ENCODE measurements at places on chromosomes 7 and 10.

- no peak for DNase-seq
Measured at GRCh38 chr7:48832303-48832845, 92.0 kb upstream of the CDC14C start.

- no peak for DNase-seq
Measured at GRCh38 chr7:24932815-24933214, 47.2 kb downstream of the OSBPL3 start.

DNA sequence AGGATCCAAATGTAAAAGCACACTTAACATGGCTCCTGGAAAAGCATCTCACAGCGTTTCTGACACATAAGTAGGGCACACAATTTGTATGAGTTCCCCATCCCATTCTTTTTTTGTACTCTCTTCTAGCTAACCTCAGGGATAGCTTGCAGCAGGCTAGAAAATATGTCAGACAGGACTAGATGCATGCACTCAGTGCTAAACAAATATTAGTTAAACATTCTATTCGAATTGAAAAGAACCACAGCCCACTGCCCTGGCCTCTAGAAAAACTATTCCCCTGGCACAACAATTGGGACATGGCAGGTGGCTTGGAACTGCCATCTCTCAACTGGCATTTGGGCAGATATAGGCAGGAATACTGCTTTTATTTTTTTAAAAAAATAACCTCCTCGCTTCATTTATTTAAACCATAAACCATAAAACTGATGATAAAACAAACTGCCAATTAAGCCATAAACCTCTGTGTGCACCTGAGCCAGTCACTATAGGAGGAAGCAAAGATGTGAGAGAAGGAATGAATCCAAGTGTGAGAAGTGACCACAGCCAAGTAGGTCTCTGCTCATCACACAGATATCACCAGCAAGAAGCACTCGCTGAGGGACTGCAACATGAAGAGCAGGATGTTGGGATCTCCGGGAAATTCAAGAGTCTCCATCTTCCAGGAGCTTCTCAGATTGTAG, 394.1 kb downstream of the NEBL start:
- DNase-seq = no peak

DNA sequence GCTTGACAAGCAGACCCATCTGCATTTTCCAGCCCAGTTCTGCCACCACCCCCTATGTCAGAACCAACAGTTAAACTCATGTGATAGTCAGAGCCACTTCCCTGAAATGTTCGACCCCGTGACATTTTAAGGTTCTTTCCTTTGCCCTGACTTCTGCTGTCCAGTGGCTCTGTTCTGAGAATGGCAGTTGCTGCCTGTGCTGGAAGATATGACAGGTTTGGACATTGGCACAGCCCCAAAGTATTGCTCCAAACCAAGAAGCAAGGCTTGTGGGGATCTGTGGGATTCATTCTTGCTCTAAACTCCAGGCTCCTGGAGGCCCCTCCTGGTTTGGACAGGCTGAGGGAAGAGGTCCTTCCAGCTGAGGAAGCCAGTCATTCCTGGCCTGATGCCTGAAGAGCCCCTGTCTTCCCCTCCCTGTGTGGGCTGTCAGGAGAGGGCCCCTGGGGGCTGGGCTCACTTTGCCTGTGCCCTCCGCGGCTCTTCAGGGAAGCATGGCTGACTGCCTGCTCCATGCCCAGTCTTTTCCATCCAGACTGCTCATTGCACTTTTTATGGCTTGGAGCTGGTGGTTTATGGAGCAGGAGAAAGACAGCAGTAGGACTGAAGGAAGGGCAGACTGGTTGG, 138.0 kb downstream of the CDH23 start:
- DNase-seq = no peak

DNA sequence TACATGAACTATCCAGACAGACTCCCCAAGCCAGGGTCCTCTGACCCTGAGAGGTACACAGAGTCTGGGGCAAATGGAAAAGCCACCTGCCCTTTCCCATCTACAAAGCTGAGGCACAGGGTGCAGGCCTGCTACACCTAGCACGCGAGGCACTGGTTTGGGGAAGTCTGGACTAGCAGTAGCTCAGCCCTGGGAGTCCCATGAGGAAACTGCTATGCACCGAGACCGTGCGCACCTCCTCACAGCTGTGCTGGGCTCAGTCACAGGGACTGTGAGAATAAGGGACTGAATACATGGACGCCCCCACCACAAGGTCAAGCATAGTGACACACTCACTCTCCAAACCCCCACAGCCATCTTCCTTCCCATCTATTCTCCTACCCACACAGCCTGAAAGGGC, 8.2 kb downstream of the MAT1A start:
- DNase-seq = no peak

GRCh38 chr7:99131290-99131689, 12.6 kb downstream of the SMURF1 start:
- DNase-seq = no peak

- no peak for DNase-seq
Measured at GRCh38 chr10:22489467-22489866, 144.2 kb downstream of the SPAG6 start.

DNA sequence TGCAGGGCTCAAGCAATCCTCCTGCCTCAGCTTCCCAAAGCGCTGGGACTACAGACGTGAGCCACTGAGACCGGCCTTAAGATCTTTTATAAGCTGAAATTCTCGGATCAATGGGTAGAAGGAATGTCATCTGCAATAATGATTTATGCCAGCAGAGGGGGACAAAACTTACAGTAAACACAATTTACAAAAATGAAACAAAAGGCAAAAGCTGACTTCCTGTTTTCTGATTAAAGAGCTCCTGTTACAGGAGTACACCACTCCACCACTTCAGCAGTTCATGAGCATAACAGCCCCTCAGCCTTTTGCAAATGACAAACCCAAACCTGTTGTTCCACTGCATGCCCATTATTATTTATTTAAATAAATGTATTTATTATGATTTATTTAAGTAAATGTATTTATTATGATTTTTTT, 88.5 kb upstream of the ATP6V0A4 start:
- no peak for DNase-seq

GRCh38 chr7:133207687-133208086, 45.2 kb upstream of the EXOC4 start:
- no peak for DNase-seq

- DNase-seq = no peak
Measured at GRCh38 chr7:74193054-74193453, 16.8 kb upstream of the LAT2 start.

- DNase-seq = peak; percentile 51
Measured at GRCh38 chr7:140638173-140638791, 2.3 kb downstream of the DENND2A start.

- DNase-seq = no peak
Measured at GRCh38 chr7:48089046-48090003, at the start of gene UPP1. Gene UPP1 (plus strand): TSS chr7:48089265. CDS start chr7:48094784, 5,519 bp downstream.

DNA sequence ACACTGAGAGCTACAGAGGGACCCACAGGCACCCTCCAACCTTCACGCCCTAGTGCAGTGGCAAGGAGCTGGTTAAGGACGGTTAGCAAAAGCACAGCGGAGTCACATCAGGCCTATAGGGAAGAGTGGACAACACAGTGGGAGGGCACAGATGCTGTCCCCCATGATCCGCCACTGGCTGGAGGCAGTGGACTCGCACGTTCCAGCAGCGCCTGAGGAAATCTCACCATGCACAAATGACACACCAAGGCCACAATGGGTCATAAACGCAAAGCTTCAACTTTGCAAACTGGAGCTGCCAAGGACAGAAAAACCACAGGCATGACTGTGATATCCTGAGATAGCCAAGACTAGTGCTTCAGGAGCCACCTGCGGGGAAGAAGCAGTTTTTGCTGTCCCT, 58.8 kb downstream of the GRB10 start:
- no peak for DNase-seq

DNA sequence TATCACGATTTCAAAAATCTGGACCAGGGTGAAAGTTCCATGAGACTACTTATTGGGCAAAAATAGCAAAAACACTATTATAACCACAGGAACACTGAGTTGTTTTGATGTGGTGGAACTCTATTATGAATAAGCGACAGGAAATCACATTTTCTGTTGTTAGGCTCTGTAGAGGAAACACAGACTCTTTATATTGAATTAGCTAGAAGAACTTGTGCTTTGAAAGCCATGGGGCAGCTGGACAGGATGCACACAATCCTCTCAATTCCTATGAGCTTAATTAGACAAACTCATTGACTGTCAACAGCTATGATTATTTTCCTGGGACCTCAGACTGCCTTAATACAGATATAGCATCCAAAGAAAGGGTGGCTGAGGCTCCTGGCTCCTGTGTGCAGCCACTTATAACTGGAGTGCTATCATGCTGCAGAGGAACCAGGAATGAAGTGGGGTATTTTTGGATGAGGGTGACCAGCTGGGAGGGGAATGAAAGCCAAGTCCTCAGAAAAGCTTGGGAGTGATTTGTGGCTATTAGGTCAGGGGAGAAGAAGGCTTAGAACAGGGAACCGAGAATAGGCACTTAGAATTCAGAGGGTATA, 657.3 kb downstream of the TYW1 start:
- DNase-seq = no peak

- DNase-seq = no peak
Measured at GRCh38 chr7:130721486-130722277, 12.3 kb downstream of the KLF14 start.

- no peak for DNase-seq
Measured at GRCh38 chr10:113425541-113425951, 127.3 kb upstream of the HABP2 start.

DNA sequence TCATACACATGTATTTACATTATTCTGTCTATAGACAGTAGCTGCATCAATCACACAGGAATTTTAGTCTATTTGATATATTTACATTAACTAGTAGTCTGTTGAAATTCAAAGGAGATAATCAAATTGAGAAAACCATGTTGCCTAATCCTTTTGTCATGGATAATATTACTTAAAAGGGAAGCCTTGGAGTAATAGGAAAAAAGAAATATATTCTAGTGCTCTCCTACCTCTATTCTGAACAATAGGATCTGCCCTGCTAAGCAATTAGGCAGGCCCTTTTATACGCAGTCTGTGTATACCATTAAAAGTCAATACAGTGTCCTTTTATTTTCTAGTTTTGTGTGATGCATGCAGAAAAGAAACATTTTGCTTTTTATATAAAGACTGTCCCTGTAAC, 24.5 kb downstream of the UMAD1 start:
- DNase-seq = no peak

GRCh38 chr10:11913079-11913641, 90.0 kb downstream of the PROSER2 start:
- DNase-seq = no peak

DNA sequence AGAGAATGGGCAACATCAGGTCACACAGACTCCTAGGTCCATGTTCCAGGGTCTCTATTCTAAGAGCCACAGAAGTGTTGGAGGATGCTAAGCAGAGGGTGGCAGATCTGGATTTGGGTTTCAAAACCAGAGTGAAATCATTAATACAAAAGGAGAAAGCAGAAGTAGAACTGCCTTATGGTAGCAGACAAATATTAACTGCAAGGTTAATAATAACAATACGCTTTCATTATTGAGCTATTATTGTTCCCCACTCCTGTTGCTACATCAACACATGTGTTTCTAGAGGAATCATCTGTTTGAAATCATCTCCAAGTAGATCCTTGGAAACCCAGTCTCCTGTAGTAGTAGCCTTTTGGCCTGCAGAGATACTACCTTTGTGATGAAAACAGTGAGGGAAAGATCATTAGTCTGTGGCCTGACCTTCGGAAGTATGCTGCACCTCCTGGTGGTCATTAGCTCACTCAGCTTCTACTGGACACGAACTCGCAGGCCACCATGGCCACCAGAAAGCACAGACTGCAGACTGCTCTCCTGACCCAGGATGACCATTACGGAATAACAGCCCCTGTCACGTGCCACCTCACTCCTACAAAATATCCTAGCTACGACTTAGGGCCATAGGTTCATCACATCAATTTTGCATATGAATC, 84.6 kb downstream of the XPNPEP1 start:
- no peak for DNase-seq

GRCh38 chr7:102891693-102892261, 21.0 kb upstream of the LRRC17 start:
- no peak for DNase-seq

DNA sequence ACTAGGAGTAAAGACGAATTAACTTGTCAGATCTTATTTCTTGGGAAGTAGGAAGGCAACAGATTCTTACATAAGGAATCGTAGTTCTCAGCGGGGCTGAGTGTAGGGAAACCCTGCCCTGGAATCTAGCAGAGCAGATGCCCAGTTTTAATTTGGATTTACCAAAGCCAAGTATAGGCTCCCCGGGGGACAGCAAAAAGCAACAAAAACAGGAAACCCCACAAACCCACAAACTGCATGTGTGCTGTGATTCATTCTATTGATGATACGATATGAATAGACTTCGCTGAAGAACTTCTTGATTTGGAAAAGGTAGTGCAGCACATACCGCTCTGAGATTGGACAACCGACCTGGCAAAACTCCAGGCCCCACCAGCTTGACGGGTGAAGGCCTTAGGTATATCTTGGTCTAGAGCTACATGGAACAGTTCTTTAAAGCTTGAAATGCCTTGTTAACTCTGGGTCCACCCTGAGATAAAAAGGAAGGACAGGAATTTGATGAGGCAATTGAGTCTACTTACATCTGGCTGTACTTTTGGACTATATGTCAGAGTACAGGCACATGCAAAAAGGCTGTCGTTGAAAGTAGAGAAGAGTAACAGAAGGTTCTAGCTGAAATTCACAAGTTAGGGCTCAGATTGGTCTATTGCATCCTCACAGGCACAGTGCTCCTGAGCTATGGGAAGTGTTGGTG, 49.1 kb downstream of the STRA8 start:
- no peak for DNase-seq

All from chondrocyte (in vitro differentiated cells).